ENCODE measurements at places on chromosomes 2 and 18. TPM values are rescaled to one million over a fixed set of nuclear protein-coding genes. Genes with fewer than 3 reads are reported as not detected.

Gene MRO
- not detected for total RNA-seq

Gene NCL
- total RNA-seq: 901 TPM

Gene ZAP70
- total RNA-seq: 164 TPM

Gene ITPRIPL1
- 15.5 TPM for total RNA-seq

Gene DYNAP
- not detected for total RNA-seq

Measured in activated naive CD4-positive, alpha-beta T cell treated with anti-CD3 and anti-CD28 coated beads, Interleukin-2, amount 50 U/mL, for 72 hours (primary cell).